ENCODE measurements at places on chromosomes 7 and 10.

DNA sequence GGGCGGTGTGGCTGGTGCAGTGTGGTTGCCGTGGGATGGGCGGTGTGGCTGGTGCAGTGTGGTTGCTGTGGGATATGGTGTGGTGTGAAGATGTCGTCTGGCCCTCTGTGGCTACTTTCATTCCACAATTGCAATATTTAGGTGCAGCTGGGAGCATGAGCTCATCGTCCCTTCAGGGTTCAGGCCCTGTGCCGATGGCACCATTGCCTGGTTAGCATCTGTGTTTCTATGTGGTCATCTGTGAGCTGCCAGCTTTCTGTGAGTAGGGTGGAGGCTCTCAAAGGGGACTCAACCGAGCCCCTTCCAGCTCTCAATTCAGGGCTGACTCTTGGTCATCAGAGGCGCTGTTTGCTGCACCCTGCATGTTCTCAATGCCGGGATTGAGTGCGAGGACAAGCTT lies 3.6 kb downstream of the ADGRA1 start:
- no peak for DNase-seq

- DNase-seq, result no peak
Measured at GRCh38 chr7:96921231-96921630, 84.1 kb upstream of the DLX6 start.

DNA sequence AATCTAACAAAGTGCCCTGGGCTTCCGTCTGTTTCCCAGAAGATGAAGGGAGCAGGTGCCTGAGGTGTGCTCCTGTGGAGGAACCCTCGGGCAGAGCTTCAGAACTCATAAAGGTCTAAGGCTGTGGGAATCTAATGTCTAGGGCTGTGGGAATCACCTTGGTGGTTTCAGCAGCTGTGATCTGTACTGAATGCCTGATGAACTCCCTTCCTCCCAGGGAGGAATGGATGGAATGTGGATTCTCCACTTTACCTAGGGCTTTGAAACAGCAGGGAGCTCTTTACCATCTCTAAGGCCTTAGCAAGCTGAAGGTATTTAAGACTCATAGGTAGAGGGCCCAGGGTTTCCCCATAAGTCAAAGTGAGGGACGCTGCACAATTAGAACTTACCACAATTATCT lies 36.0 kb upstream of the SEMA3E start:
- DNase-seq, result no peak

DNA sequence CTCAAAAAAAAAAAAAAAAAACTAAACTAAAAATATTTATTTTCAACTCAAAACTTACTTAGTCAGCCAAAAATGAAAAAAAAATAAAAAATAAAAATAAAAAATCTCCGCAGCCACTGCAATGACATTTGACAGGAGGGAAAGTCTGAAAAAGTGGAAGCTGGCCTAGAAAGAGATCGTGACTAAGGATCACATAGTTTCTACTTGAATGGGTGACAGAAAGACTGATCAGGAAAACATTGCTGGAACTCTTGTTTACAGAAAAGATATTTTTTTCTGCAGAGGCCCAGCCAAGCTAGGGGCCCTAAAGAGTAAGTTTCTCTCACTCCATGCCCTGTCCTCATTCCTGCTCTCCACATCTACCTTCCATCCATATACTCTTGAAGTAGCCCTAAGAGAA lies 92.8 kb upstream of the KCND2 start:
- no peak for DNase-seq
